Stimulated activated CD4-positive, alpha-beta T cell treated with anti-CD3 and anti-CD28 coated beads, Interleukin-15, amount 100 ng/mL, for 48 hours (primary cell): ENCODE measurements at places on chromosomes 5 and 9.

- no peak for DNase-seq
Observed at GRCh38 chr5:107359033-107359915, 311.5 kb downstream of the EFNA5 start.

GRCh38 chr5:123485275-123485674 lies 26.7 kb upstream of the CSNK1G3 start:
- no peak for DNase-seq

GRCh38 chr9:97366476-97366875 lies 45.4 kb upstream of the TDRD7 start:
- no peak for DNase-seq

DNA sequence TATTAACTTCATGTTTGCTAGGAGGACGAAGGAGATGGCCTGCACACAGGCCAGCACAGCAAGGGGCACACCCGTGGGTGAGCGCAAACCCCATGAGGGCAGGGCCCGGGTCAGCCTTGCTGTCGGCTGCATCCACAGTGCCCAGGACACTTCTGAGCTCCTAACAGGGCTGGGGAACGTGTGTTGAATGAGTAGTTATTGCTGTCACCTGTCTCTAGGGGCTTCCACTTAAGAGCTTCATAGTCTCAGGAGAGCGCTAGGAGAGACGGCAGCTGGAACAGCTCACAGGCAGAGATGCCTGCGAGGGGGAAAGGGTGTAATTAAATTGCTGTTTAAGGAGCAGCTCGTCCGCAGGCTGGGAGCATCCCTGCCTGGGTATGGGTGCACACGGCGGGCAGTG lies 91.4 kb upstream of the NEURL1B start:
- no peak for DNase-seq

DNA sequence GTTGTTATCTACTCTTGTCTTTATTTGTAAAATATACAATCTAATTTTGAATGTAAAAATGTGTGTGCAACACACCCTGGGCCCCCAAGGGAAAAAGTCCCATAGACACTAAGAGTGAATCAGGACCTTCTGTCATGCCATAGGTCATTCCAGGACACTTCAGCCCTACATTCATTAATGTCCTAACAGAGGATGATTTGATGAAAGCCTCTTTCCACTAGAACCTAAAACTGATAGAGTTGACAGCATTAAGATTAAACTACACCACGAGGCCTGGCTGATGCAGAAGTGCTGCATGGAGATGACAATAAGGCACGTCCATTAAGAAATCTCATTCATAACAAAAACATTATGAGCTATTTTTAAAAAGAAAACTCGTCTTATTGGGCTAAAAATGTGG lies 46.2 kb downstream of the FRMD3 start:
- DNase-seq, result no peak

GRCh38 chr5:139341187-139341688 lies 416 bp upstream of the PAIP2 start:
- no peak for DNase-seq

DNA sequence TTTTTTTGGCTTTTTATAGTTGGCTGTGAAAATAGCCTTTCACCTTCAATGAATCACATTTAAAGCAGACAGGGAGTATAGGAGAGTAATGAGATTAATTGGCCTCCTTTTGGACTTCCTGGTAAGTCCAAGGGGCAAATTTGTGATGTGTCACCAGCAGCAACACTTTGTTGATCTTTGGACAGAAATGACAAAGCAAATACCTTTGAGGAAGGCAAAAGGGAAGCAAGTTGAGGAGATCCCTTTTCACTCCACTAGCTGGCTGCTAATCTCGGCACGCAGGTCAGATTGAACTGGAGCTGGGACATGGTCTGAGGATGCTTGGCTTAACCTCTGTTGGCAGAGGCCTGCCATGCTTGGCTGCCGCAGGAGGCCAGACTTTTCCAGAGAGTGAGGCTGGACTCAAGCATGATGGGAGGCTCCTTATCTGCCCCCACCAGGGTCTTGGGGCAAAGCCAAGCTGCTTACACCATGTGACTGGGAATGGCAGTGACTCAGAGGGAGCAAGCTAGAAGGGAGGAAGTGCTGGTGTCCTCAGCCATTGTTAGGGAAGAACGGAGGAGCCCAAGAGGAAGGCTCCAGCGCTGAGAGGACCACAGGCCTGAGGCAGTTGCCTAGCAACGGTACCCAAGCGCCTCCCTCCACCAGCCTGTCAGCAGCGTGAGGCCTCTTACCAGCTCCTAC lies 174.5 kb upstream of the MAP1B start:
- DNase-seq, result no peak

GRCh38 chr5:66967102-66967501 lies 229.5 kb downstream of the CD180 start:
- DNase-seq, result no peak

DNA sequence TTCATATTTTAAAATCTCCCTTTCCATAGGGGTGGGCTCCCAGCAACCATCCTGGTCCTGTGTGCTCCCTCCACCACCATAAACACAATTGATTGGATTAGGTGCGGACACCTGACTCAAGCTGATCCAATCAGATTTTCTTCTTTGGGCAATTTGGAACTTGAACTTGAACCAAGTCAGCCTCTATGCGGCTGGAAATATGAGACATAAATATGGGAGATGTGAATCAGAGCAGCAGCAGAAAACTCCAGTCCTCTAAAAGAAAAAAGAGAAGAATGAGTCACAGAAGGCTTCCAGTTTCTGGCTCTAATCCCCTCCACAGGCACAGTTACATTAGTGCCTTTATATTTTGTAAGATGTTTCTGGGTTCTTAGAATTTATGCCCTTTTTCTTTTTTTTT lies 306.6 kb downstream of the MLLT3 start:
- DNase-seq, result no peak

GRCh38 chr5:172640822-172641358 lies at the start of gene NEURL1B:
Gene NEURL1B, plus strand, starts transcription at chr5:172641263. Its CDS starts 144 bp downstream, at chr5:172641407.
- DNase-seq, result no peak

- no peak for DNase-seq
Observed at GRCh38 chr5:178074266-178074952, 38.9 kb upstream of the N4BP3 start.

- DNase-seq, result no peak
Observed at GRCh38 chr5:78626009-78626571, 22.5 kb downstream of the LHFPL2 start.

DNA sequence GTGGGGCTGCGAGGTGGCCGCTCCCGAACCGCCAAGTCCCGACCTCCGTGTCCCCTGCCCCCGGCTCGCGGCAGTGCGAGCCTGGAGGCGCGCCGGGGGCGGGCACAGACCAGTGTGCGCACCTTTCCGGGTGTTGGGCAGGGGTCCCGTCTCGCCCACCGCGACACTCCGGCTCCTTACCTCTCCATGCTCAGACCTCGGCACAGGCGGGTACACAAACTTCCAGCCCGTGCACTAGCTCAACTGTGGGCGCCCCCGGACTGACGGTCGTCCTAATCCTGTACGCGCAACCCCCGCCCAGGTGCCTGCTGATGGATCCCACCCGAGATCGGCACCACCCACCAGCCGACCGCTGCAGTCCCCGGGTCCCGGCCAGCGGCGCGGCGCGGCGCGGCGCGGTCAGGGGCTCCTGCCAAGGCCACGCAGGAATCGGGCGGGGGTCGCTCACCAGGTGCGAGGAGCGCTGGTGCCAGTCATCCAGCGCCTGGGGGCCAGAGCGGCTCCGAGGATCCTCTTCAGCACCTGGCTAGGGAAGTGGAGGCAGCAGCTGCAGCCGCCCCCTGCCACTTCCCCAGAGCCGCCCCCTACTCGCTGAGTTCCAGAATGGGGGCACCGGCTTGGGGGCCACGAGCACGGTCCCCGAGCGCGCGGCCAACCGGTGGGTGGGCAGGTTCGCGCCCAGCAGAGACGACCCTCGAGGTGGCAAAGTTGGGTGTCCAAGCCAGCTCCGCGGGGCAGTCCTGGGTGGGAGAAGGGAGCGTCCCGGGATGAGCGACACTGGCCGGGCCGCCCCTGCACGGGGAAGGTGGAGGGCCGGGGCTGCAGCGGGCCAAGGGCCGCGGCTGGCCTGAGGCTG lies 511 bp downstream of the SEMA5A start:
- DNase-seq, result no peak

DNA sequence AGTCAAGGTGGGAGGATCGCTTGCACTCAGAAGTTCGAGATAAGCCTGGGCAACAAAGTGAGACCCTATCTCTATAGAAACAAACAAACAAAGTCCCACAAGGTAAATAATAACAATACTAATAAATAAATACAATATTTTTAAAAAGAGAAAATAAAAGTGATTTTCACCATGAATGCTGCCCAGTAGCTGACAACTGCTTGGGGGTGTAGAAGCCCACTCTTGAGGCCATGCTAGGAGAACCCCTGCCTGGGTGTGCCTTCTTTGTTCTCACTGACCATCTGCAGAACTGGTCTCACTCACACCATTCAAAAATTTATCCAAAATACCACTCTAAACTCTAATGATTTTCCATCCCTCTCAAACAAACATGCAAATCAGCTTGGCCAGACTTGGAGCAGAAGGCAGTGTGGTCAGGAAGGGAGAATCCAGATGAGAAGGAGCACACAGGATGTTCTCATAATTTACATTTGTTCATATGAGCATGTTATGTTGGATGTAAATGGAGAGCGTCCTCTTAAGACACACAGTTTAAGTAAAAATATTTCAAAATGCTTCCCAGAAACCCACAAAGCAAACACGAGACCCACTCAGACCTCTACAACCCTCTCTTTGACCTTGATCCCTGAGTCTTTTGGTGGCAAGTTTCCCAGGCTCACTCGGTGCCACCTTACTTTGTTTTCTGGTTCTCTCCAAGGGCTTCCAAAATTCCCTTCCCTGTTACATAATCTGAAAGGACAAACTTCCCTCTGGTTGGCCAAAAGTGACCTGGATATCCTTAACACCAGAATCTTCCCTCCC lies 7.9 kb upstream of the RAI14 start:
- DNase-seq, result no peak

DNA sequence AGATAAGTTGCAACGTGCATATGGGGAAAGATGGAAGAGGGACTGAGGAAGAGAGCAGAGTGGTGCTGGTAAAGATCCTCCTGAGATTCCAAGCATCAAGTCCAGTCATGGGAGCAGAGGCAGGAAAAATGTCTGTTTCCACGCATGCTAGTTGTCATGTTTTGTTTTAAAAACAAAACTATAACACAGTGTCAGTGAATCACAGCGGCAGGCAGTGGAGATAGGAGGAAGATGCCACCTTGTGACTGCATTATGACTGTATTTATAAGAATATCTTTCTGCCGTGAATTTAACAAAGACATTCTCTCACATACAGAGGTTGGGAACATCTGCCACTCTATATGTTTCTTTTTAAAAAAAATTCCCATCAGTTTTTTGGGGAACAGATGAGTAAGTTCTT lies 3.7 kb upstream of the SVEP1 start:
- DNase-seq, result no peak

DNA sequence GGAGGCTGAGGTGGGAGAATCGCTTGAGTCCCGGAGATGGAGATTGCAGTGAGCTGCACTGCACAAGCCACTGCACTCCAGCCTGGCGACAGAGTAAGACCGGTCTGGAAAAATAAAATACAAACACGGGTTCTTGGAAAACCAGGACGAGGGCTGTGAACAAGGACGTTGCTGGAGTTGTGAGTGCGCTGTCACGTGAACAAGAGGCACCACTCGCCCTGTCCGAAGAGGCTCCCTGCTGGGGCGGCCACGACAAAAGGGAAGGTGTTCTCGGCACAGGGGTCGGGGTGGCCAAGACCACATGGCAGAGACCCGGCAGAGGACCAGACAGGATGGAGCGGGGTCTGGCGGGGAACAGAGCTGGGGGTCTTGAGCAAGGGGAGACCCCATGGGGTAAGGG lies 30.6 kb upstream of the UBAC1 start:
- DNase-seq, result no peak

- DNase-seq, result no peak
Observed at GRCh38 chr9:91736898-91737601, 213.0 kb downstream of the ROR2 start.

DNA sequence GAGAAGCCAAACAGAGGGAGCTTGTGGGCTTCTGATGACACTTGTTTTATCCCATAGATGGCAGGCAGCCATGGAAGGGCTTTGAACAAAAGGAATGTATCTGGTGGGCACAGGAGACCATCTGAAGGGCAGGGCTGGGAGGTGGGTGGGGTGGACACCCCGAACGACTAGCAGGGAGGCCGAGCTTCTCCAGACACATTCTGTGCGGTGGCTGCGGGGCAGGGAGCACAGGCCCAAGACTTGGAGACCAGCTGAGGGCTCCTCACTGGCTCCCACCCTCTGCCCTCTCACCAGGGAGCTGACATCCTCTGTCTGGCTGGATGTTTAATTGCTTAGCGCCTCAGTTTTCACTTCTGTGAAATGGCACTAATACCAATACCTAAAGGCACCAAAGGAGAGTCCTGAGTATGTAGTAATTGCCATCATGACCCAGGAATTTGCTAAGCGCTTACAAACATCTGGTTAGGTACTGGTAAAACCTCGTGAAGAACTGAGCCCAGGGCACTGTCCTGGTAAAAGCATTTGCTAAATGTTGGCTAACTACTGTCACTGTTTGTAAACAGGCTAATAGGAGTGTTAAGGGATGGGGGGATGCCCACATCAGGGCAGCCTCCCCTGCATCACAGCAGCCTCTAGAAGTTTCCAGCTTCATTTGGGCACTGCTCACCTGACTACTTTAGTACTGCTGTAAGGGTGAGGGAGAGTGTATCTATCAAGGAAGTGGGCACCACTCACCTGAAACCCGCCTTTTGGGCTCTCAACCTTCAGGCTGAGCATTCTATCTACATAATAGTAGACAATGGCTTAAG lies 2.1 kb upstream of the PHF2 start:
- DNase-seq, result no peak

DNA sequence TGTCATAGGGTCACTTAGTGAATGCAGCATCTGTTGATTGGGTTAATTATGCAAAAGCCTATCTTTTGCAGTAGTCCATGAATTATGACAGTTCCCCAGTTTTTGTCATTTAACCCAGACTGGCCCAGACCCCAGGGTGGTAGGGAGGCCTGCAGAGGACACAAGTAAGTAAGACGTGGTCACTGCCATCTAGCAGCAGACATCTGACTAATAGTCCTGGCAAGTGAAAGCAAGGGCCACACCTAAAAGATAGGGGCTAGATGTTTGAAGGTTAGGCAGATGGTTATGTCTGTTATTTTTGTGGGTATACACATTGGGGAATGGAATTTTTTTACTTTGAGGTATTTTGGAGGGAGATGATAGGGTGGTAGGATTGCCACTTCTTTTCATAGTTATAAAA lies 48.0 kb downstream of the RAB14 start:
- DNase-seq, result no peak

DNA sequence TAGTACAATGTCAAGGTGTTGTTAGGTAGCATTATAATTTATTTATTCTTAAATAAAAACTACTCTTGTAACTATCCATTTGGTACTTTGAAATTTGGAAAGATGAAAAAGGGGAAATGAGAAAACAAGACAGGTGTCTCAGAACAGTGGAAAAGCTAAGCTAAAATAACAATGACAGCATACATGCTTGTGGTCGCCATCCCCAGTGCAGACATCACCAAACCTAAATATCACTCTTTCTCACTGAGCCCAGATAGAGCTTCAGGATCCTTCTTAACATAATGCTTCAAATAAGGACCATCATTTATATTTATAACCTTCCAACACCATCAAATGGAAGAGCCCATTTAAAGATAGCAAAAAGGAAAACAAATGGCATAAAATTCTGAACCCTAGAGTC lies 434.4 kb upstream of the BRINP1 start:
- no peak for DNase-seq
